ENCODE measurements at places on chromosomes 12 and 14.

GRCh38 chr14:72745546-72745945 is 148.4 kb downstream of the DPF3 start:
- no peak for DNase-seq

DNA sequence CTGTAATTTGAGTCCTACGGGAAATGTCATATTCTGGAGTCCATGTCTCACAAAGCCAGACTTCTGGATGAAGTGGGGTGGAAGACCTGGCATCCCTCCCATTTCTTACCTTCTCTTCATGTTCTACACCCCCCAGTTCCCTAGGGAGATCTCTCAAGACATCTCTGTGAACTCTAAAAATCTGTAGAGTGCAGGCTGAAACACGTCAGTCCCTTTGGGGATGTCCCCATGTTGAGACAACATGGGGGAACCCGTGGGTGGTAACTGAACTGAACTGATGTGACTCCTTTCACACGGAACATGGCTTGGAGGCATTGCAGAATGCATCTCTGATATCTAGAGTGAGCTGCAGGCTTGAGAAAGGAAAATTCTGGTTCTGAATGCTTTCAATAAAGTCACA is 15.2 kb downstream of the SERPINA12 start:
- no peak for DNase-seq

DNA sequence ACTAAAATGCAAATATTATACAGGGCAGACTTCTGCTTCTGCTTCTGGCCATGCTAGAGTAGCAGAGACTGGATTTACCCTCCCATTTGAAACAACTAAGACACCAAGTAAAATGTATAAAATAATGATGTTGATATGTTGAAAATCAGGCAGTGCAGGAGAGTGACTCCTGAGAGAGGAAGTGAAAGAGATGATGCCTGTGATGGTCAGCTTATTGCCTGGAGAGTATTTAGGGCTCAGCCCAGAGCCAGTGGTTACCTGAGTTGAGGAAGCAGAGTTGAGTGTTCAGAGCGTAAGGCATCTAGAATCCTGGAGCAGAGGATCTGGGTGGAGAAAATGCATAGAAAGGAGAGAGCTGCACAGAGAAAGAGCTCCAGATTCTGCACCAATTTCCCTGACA is 131.8 kb upstream of the C14orf180 start:
- no peak for DNase-seq

DNA sequence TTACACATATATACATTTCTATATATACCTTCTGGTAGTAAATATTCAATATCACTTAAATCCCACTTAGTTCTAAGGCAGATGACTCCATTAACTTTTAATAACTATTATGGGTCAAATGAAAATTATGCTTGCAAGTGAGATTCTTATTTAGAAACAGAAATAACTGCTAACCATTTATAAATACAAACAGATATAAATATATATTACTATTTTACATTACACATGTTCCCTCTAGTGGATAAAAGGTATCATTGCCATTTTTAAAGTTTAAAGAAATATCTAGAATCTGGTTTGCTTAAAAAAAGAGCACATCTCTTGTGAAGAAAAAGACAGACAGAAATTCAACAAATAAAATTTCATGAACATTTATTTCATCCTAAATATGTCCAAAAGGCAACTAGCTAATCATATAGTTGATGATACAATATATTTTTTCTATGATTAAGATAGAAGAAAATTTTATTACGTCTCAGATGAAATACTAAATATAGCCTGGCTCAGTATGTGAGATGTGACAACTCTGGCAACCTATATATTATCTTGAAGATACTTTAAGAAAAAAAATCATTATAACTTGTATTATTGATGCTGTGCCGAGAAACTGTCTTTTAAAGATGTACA is 11.7 kb upstream of the RAD51AP1 start:
- peak; percentile 5 for DNase-seq

- no peak for DNase-seq
Observed at GRCh38 chr12:68259318-68259940, 6.0 kb upstream of the IL22 start.

DNA sequence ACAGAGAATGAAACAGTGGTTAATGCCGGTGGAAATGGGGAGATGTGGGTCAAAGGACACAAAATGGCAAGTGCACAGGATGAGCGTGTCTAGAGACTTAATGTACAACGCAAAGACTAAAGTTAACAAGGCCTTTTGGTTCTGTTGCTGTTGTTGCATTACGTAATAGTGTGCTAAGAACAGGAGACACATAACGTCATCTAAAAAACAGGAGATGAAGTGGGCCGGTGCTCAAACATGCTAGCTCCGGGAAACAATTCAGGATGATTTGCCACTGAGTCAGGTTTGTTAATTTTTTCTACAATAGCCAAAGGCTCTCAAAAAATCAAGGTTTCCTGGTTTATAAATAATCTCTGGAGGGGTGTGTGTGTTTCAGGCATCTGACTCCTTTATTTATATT is 55.5 kb downstream of the ETV6 start:
- no peak for DNase-seq

DNA sequence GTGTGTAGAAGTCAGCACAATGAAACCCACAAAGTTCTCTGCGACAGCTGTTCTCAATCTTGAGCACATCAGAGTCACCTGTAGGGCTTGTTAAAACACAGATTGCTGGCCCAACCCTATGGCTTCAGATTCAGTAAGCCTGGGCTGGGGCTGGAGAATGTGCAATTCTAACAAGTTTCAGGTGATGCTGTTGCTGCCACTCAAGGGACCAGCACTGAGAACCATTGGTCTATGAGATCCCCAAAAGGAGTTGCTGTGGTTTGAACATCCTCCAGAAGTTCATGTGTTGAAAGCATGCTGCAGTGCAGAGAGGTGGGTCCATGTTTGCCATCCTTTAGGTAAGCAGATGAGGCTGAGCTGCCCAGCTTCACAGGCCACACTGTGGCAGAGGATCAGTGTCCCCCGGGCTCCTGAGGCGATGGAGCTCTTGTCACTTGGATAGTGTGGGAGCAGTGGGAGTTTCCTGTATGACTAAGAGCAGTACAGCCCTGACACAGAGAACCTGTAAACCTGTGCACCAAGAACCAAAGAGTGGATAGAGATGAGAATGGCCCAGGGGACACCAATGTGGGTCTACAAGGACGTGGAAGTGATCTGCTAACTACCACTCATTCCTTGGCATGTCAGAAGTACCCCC is 8.0 kb upstream of the RTRAF start:
- no peak for DNase-seq

DNA sequence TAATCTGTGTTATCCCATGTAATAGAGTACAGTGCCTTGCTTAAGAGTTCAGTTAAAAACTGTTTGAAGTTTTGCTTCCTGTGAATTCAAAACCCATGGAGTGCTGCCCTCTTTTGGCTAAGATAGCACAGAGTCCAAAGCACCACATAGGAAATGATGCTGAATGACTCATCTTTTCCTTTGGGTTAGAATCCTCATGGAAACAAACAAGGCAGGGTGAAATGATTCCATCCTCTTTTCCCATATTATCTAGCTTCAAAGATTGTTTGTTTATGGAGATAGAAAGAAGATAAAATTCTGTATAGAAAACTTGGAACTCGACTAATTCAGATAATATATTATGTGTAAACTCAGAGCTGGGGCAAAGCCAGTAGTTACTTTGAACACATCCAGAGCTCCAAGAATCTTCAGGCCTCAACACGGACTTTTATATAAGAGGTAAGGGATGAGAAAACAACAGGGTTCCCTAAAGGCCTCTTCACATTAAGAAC is 87.4 kb downstream of the OTOGL start:
- peak; percentile 16 for DNase-seq

GRCh38 chr12:121946313-121947025 is 28.1 kb downstream of the CFAP251 start:
- DNase-seq = no peak

DNA sequence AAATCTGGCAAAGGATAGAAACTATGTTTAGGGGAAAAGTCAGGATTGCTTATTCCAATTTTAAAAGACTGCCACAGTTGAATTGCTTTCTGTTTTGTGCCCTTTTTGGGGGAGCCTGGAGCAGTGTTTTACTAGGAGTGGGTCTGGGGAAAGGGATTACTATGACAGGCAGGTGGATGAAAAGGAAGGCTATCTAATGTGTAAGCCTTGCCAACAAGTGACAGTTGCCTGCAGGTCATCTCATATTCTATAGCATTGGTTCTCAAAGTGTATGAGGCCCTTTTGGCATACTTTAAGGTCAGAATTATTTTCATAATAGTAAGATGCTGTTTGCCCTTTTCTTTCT is 4.1 kb downstream of the EID3 start:
- DNase-seq = no peak

DNA sequence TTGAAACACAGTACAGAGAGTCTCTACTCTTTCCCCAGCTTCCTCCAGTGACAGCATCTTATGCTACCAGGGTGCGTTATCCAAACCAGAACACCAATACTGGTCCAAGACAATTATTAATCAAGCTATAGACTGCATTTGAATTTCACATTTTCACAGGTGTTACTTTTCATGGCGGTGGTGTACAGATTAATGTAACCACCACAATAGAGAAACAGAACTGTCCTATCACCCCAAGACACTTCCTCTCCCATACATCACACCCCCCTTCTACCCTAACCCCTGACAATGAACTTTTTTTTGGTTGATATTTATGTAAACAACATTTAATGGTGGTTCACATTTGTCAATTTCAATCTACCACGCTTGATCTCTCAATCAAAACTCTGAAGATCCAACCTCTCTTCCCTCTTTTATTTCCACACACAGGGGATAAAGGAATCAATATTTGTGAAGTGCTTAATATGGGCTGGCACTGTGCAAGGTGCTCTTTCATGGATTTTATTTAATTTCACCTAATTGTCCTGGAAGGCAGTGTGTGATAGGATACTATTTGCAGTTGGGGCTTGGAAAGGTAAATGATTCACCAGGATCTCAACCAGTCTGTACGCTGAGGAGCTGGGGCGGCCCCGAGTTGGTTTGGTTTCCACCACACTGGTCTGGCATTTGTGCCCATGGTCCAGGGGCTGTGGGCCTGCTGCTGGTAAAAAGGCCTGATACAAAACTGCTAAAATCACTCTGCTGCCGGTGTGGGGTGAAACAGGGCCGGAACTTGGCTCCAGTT is 54.6 kb upstream of the DICER1 start:
- no peak for DNase-seq

DNA sequence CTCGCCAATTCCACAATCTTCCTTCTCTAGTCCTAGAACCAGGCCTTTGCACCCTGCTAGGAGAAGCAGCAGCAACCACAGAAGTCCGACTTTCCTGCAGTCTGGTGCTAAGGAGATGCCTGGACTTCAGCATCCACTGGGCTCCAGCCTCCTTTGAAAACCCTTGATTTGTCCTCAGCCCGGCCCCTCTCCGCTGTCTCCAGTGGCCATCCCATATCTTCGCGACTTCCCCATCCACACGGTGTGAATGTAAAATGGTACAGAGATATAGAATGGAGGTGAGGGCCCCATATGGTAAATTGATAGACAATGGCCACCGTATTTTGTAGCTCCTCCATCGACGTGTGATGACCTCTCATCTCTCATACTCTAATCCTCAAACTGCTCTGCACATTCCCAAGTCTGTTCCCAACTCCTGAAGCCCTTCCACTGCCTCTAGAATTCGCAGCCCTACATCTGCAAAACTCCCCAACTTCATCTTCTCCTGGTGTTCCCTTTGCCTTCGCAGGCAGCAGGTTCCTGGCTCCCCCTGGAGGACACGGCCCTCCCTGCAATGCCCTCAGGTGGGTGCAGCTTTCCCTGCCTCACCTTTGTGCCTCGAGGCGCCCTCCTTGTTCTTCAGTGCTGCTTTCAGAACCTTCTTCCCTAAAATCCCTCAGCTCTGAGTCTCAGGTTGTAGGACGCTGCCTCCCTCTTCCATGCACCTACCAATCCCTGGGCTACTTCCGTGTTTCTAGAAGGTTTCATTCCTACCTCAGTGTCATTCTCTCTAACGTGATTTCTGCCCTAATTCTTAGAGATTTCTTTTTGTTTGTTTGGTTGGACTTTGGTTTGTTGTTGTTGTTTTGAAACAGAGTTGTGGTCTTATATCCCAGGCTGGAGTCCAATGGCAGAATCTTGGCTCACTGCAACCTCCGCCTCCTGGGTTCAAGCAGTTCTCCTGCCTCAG is 36.7 kb downstream of the TMBIM6 start:
- no peak for DNase-seq

DNA sequence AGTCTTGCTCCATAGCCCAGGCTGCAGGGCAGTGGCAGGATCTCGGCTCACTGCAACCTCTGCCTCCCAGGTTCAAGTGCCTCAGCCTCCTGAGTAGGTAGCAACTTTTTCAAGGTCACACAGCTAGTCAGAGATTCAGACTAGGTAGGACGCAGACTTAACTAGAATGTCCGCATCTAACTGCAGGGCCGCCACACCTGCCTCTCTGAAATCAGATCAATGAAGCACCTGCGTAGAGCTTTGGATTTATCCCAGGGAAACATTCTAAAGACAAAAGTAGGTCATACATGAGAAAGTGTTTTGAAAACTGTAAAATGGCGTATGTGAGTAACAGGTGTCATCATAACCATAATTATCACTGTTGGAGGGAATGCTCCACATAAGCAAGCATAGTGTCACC is 49.5 kb upstream of the PAPOLA start:
- DNase-seq = no peak

- no peak for DNase-seq
Observed at GRCh38 chr14:74959596-74960180, 4.3 kb upstream of the PGF start.

DNA sequence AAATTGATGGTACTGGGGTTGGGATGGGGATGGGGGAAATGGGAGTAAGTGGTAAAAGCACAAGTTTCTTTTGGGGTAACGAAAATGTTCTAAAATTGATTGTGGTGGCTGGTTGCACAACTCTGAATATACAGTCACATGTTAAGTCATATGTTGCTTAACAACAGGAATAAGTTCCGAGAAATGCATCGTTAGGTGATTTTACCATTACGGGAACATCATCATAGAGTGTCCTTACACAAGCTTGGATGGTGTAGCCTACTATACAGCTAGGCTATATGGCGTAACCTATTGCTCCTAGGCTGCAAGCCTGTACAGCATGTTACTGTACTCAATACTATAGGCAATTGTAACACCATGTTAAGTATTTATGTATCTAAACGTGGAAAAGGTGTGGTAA is 31.0 kb downstream of the ITGA7 start:
- no peak for DNase-seq

DNA sequence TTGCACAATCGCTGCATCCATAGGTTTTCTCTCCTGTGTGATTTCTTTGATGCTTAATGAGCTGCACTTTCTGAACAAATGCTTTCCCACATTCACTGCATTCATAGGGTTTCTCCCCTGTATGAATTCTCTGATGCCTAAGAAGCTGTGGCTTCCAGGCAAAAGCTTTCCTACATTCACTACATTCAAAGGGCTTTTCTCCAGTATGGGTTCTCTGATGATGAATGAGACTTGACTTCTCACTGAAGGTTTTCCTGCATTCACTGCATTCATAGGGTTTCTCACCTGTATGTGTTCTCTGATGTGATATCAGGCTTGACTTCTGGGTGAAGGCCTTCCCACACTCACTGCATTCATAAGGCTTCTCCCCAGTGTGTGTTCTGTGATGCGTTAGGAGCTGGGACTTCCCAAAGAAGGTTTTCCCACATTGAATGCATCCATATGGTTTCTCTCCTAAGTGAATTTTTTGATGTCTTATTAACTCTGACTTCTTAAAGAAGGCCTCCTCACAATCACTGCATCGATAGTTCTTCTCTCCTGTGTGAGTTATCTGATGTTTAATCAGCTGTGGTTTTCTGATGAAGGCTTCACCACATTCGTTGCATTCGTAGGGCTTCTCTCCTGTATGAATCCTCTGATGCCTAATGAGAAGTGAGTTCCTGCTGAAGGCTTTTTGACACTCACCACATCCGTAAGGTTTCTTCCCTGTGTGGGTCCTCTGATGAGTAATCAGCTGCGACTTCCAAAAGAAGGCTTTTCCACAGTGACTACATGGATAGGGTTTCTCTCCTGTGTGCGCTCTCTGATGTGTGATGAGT is 30.3 kb downstream of the ZNF605 start:
- DNase-seq = no peak
